ENCODE measurements at places on chromosomes 5 and 9.
A peak's percentile ranks its signal among the peaks of the same experiment; 100 is the strongest.

GRCh38 chr5:72386639-72387038, 66.5 kb downstream of the PTCD2 start:
- DNase-seq: no peak

- DNase-seq: no peak
Observed at GRCh38 chr5:103174147-103174546, 54.0 kb downstream of the PPIP5K2 start.

GRCh38 chr5:2718115-2718514, 33.4 kb downstream of the IRX2 start:
- DNase-seq: no peak

DNA sequence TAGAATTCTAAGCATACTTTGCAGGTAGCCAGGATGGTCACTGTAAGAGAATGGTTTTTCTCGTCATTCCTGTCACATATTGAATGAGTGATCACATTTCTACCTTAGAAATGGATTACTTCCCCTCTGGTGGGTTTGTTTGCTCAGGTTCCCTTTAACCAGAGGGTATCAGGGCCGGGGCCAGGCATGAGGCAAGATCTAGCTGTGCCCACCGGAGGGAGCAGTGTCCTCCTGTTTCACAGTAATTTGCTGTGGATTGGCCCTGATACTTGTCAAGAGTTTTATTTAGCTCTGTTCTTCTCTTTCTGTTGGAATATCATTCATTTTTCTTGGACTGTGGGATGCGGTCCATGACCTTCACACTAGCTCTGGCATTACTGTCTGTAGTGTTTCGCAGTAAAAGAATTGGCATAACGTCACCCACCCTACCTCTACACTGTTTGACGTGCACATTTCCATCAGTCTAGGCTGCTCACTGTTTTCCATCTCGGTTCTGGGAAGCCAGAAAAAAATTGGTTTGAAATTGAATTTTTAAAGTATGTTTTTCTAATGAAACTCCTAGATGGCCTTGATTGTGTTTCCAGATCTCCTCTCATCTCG, 42.4 kb upstream of the ZBED3 start:
- DNase-seq: peak; percentile 24

All from erythroblast (primary cell).